ENCODE measurements at places on chromosomes 16 and 17. TPM values are rescaled to one million over a fixed set of nuclear protein-coding genes. Genes with fewer than 3 reads are reported as not detected.

Gene TNFSF12
- total RNA-seq, result 7.3 TPM

Gene SHISA9
- total RNA-seq, result not detected

Gene NT5C3B
- total RNA-seq, result 73.0 TPM

Gene SOCS1
- 9.8 TPM for total RNA-seq

Gene CHD9NB
- 5.5 TPM for total RNA-seq

Gene MC1R
- total RNA-seq, result 7.4 TPM

Gene MMP2
- 1,068 TPM for total RNA-seq

Gene C16orf54
- not detected for total RNA-seq
